ENCODE measurements at places on chromosomes 7 and 10. TPM values are rescaled to one million over a fixed set of nuclear protein-coding genes. Genes with fewer than 3 reads are reported as not detected.

Gene MACC1
- 0.19 TPM for total RNA-seq

DNA sequence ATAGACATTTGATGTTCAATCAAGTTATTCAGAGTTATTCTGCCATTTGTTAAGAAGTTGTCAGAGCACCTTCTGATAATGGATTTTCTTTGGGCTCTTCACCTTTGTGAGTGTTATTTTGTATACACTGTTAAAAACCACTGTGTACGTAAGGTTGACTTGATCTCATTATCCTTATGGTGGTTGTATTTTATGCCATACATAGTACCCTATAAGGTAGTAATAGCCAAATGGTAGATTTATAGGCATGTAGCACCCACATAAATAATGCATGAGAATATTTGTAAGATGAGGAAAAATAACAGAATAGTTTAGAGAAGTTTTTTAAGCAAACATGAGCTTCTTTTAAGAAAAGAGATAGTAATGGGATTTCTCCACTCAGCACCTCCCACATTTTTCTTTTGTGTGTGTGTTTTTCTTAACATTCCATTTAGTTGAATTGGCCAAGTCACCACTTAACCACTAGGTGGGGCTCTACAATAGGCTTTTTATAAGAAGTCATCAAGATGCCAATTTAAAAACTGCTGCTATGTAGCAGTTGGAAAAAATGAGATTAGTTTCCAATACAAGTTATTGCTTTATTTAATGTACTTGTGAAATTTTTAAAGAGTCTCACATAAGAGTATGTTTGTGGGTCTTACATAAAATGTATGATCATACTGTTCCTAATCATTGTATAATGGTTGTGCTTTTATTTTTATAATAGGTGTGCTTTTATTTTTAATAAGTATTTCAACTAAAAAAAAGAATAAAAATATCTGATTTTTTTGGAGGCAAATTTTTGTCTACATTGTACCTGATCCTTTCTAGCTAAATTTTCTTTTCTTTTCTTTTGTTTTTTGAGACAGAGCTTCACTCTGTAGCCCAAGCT, 41.1 kb upstream of the STMP1 start:
- DNase-seq, result peak; percentile 58

- no peak for DNase-seq
Observed at GRCh38 chr10:117539361-117539773, 3.2 kb upstream of the EMX2 start.

GRCh38 chr10:3220853-3221252, 48.3 kb upstream of the PITRM1 start:
- DNase-seq, result no peak

GRCh38 chr7:108711611-108712010, 141.9 kb downstream of the DNAJB9 start:
- no peak for DNase-seq

DNA sequence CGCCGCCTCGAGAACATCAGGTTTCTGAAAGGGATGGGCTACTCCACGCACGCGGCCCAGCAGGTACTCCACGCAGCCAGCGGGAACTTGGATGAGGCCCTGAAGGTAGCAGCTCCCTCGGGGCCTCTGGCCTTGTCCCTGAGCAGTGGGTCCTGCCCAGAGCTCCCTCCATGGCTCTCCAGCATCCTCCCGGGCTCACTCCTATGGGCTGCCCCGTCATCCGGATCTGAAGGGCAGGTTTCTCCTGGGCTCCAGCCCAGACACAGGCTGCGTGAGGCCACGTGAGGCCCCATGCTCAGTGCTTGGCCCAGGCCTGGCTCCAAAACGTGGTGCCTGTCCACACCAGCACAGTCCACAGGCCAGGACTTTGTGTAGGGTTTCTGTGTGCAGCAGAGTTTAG, 32.5 kb downstream of the NUB1 start:
- no peak for DNase-seq

- DNase-seq, result peak; percentile 18
Observed at GRCh38 chr7:38558761-38559345, 72.3 kb downstream of the AMPH start.

- no peak for DNase-seq
Observed at GRCh38 chr7:13933091-13933490, 56.4 kb downstream of the ETV1 start.

- DNase-seq, result no peak
Observed at GRCh38 chr10:108409306-108409705, 1244.8 kb upstream of the SORCS1 start.

DNA sequence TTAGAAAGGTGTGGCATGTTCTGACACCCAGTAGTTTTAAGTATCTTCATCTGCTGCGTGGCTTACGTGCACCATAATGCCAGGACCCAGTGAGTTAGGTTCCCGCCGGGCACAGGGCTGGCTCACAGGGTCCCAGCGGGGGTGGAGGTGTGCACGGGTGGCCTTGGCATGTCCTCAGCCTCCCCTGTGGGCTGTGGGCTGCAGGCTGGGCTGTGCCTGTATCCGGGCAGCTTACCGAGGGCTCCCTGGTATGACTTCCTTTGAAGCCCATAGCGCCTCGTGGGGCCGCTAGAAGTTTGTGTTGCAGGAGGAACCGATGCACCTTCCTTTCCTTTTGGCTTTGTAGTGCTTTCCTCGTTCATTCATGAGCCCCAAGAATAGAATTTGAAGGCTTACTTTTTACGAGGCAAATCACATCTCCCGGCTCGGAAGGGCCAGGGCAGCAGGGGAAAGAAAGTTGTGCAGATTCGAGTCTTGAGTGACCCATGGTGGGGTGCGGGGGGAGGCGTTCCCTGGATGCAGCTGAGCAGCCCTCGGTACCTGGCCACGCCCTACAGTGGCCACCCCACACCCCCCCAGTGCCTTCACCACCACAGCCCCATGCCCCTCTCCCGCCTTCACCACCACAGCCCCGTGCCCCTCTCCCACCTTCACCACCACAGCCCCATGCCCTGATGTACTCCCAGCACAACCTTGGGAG, 113.2 kb downstream of the WDR37 start:
- DNase-seq, result no peak

- peak; percentile 31 for DNase-seq
Observed at GRCh38 chr7:16811551-16811950, 6.8 kb upstream of the AGR2 start.

Measured in glomerular endothelial cell (primary cell).